ENCODE measurements at places on chromosomes 4 and X.

DNA sequence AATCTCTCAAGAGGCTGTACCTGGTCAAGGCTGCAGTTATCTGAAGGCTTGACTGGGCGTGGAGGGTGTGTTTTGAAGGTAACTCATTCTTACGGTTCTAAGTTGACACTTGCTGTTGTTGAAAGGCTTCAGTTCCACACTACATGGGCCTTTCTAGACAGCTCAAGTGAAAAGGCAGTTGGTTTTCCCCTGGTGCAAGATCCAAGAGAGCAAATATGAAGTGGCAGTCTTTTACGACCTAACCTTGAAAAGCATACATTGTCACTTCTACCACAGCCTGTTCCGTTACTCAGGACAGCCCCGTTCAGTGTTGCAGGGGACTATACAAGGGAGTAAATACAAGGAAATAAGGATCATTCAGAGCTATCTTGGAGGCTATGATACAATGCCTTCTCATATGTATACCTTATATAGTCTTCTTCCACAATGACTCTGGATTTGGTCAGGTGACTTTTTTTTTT lies 46.2 kb downstream of the PDS5A start:
- peak; percentile 11 for DNase-seq

- no peak for DNase-seq
Observed at GRCh38 chr4:43690116-43690515, 758.5 kb downstream of the KCTD8 start.

GRCh38 chr4:47942081-47942819 lies 27.9 kb upstream of the NFXL1 start:
- DNase-seq: no peak

- DNase-seq: peak; percentile 61
Observed at GRCh38 chr4:242121-242848, 63.0 kb downstream of the ZNF732 start.

DNA sequence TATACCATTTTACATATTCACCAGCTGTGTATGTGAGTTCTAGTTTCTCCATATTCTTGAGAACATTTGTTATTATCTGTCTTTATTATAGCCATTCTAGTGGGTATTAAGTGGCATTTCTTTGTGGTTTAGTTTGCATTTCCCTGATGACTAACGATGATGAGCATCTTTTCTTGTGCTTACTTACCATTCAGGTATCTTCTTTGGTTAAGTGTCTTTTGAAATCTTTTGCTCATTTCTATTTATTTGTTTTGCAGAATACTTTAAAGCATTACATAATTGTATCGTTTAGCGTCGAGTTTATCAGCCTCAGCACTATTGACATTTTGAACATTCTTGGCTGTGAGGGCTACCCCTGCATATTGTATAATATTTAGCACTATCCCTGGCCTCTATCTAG lies 85.4 kb downstream of the FRMPD4 start:
- DNase-seq: no peak

- DNase-seq: no peak
Observed at GRCh38 chr4:87881115-87881514, 48.3 kb downstream of the MEPE start.
